ENCODE measurements at places on chromosomes 2 and 18.

- DNase-seq: no peak
Measured at GRCh38 chr2:192377173-192377572, 182.4 kb upstream of the TMEFF2 start.

GRCh38 chr2:61900281-61900680 lies 5.2 kb upstream of the COMMD1 start:
- DNase-seq: no peak

- DNase-seq: no peak
Measured at GRCh38 chr2:185978634-185979407, 240.2 kb downstream of the FSIP2 start.

DNA sequence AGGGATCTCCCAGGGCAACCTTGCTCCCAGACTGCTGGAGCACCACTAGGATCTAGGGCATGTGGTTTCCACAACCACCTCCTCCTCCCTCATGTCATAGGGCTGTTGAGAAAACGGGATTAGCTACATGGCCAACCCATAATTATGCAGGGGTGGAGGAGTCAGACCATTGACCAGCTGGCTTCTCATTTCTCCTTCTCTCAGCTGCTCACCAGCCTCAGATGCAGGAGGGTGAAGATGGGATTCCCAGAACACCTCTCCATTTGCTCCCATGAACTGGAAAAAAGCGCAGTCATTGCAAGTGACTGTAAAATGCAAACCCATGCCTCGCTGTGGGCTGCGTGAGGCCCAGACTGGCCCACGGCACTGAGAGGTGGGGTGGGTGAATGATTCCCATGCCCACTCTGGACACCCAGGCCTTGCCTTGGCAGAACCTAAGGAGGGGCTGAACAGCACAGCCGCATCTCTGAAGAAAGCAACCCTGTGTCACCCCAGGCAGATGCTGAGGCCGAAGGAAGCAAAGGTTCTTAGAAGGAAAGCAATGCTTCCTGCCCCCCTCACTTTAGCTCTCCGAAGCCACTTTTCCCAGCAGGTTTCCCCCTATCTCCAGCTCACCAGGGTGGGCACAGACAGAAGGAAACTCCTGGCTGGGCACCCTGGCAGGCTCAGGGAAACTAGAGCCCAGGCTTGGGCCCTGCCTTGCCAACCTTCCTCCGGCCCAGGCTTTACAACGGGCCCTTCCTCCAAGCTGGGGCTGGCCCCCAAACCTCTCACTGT lies 69.6 kb upstream of the RTN4 start:
- no peak for DNase-seq

DNA sequence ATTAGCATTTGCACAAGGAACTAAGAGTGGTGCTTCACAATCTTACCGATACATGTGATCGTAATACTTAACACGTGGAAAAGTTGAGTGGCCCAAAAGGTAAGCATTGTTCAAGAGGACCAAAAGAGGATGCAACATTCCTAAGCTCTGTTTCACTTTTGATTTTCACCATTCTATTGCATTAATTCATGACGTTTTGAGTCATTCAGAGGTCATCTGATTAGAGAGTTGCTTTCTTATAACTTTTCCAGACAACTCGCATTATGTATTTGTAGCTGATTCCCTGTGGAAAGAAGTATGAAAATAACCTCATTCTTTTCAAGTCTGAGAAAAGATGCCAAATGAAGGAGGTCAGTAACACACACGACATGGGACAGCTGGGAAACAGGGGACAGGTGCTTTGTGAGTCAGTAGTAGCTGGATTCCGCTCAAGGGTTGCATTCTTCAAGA lies 344.4 kb downstream of the RND3 start:
- DNase-seq: no peak

- DNase-seq: no peak
Measured at GRCh38 chr2:100136310-100136709, 6.1 kb downstream of the AFF3 start.

Data from sciatic nerve (tissue), 2 donors.